Heart right ventricle (tissue), 16 donors: ENCODE measurements at places on chromosomes 3 and 15. TPM values are rescaled to one million over a fixed set of nuclear protein-coding genes. Genes with fewer than 3 reads are reported as not detected.

GRCh38 chr15:31609258-31609681 is 282.6 kb downstream of the KLF13 start:
- no peak overlapping the region for H3K27ac ChIP-seq
- no peak overlapping the region for H3K4me3 ChIP-seq
- H3K27me3 ChIP-seq: no peaks in the 10 kb centered on the region
- no peak for DNase-seq
- H3K4me1 ChIP-seq: no peaks in the 10 kb centered on the region
- no peaks in the 10 kb centered on the region for H3K36me3 ChIP-seq

CFAP161 gene
- 0.28 TPM for total RNA-seq

- no peak overlapping the region for H3K27ac ChIP-seq
- H3K4me1 ChIP-seq: peaks cover 11% of the 10 kb centered on the region
- no peaks in the 10 kb centered on the region for H3K27me3 ChIP-seq
Measured at GRCh38 chr3:151896246-151897012, 23.0 kb downstream of the SUCNR1 start.

GRCh38 chr3:170529346-170529745 is 56.5 kb downstream of the SLC7A14 start:
- no peaks in the 10 kb centered on the region for H3K36me3 ChIP-seq
- H3K4me1 ChIP-seq: no peaks in the 10 kb centered on the region
- H3K27ac ChIP-seq: no peak overlapping the region
- no peak overlapping the region for H3K4me3 ChIP-seq

DNA sequence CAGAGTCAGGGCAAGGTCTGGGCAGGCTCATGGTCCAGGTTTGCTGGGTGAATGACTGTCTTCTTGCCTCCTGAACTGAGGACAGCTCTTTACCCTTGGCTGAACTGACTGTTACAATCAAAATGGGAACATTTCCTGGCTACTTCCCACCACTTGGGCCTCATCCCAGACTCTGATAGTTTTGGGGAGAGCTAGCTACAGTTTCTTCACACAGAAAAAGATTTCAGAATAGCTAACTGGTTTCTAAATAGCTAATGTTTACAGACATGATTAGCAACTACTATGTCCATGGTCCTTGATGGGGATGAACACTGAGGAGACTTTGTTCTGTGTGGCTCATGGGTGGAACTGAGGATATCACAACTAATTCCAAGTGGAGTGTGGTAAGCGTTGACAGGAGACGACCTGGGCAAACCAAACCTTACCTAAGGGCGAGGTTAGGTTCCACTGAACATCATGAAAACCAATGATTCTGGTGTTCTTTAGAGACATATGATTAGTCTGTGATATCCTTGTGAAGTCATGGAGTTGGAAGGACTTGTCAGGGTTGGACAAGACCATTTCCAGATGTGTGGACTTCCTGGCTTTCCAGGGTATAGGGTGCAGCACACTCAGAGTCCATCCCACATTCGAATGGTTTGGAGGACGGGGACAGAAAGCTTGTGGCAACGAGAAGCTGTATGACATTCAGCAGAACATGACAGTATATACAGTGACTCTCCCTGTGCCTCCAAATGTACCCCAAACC is 7.3 kb downstream of the ALPK3 start:
- peak overlapping the region; percentile 97 for H3K27ac ChIP-seq
- H3K4me1 ChIP-seq: peaks cover 24% of the 10 kb centered on the region
- H3K36me3 ChIP-seq: peaks cover 19% of the 10 kb centered on the region
- no peak for DNase-seq
- no peaks in the 10 kb centered on the region for H3K27me3 ChIP-seq

DNA sequence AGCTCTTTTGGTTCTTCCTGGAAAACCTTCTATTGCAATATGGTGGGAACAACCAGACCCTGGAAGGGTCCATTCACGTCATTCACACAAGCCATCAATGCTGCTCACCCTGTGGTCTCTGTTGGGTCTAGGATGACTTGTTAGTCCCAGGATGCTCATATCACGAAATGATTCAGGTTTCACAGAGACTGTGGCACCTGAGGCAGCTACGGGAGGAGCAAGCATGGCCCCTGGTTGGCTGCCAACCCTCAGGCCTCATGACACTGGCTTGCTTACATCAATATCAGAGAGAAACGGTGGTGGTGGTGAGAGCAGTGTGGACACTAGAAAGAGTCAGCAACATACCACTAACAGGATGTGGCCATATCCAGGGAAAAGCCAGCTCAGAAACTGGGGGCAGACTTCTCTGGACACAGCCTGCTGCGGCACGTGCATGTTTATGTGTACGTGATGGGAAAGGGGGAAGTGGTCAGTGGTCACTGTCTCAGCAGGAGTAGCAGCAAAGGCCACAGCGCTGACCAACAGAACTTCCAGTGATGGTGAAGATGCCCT is 208.9 kb upstream of the ST8SIA2 start:
- no peak overlapping the region for H3K4me3 ChIP-seq
- no peaks in the 10 kb centered on the region for H3K4me1 ChIP-seq
- no peaks in the 10 kb centered on the region for H3K36me3 ChIP-seq
- no peak overlapping the region for H3K27ac ChIP-seq
- DNase-seq: no peak
- no peaks in the 10 kb centered on the region for H3K27me3 ChIP-seq

GRCh38 chr15:43267439-43267838 is 711 bp upstream of the TGM5 start:
- no peaks in the 10 kb centered on the region for H3K36me3 ChIP-seq
- DNase-seq: no peak
- H3K27ac ChIP-seq: no peak overlapping the region
- no peaks in the 10 kb centered on the region for H3K4me1 ChIP-seq

GRCh38 chr3:39135170-39135805 is 18.1 kb downstream of the CSRNP1 start:
- H3K36me3 ChIP-seq: peaks cover 22% of the 10 kb centered on the region
- H3K27ac ChIP-seq: no peak overlapping the region
- DNase-seq: peak; percentile 50
- H3K27me3 ChIP-seq: no peaks in the 10 kb centered on the region
- H3K4me3 ChIP-seq: no peak overlapping the region

GPR156 gene
- total RNA-seq: 0.23 TPM

DZIP1L gene
- 4.7 TPM for total RNA-seq

THRB gene
- total RNA-seq: 14.4 TPM

- H3K4me1 ChIP-seq: no peaks in the 10 kb centered on the region
- no peaks in the 10 kb centered on the region for H3K36me3 ChIP-seq
- no peak overlapping the region for H3K27ac ChIP-seq
Measured at GRCh38 chr3:20773320-20773984, 587.4 kb upstream of the SGO1 start.

GRCh38 chr3:185753354-185753753 is 71.5 kb downstream of the IGF2BP2 start:
- H3K27ac ChIP-seq: no peak overlapping the region
- H3K4me1 ChIP-seq: no peaks in the 10 kb centered on the region
- no peak for DNase-seq
- no peaks in the 10 kb centered on the region for H3K27me3 ChIP-seq
- H3K36me3 ChIP-seq: no peaks in the 10 kb centered on the region
- no peak overlapping the region for H3K4me3 ChIP-seq

GRCh38 chr3:140081887-140082286 is 146.9 kb downstream of the CLSTN2 start:
- H3K27me3 ChIP-seq: no peaks in the 10 kb centered on the region
- no peaks in the 10 kb centered on the region for H3K4me1 ChIP-seq
- no peak overlapping the region for H3K4me3 ChIP-seq
- no peak for DNase-seq

DNA sequence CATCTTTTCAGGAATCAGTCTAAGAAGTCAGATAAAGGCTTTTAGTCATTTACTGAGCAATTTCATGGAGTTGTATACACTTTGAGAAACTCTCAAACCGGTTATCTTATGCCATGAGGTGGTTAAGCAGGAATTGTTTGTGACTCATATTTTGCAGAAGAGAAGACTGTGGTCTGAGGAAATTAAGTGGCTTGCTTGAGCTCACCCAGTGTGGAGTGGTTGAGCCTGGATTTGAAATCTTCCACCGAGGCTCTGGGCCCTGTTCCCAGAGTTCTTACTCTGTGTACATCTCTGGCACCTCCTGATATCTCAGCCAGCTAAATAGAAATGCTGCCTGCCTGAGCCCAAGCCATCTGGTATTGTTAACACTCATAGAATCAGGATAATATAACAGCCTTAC is 37.8 kb upstream of the BCL6 start:
- H3K4me3 ChIP-seq: no peak overlapping the region
- H3K36me3 ChIP-seq: no peaks in the 10 kb centered on the region
- peak; percentile 28 for DNase-seq
- peak overlapping the region; percentile 4 for H3K27ac ChIP-seq

DNA sequence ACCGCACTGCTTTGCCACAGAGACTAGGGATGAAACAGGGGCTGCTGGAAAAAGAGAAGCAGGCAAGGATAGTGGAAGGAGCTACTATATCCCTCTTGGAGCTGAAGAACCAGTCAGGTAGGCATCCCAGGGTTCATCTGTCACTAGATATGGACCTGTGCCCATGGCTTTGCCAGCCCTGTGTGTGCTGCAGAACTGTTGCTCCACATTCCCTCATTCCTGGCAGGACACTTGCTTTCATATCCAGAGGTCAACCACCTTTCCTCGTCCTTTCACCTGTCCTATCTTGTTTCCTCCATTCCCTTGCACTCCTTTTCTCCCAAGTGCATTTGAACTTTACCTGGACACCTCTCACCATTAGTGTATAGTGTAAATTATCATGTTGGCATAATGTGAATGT is 12.0 kb downstream of the SNRK start:
- no peak for DNase-seq
- H3K36me3 ChIP-seq: peaks cover 5% of the 10 kb centered on the region
- no peak overlapping the region for H3K4me3 ChIP-seq
- H3K27ac ChIP-seq: no peak overlapping the region

LRRC31 gene
- not detected for total RNA-seq

- no peak for DNase-seq
- no peaks in the 10 kb centered on the region for H3K36me3 ChIP-seq
- peaks cover 9% of the 10 kb centered on the region for H3K4me1 ChIP-seq
- H3K27me3 ChIP-seq: no peaks in the 10 kb centered on the region
- no peak overlapping the region for H3K27ac ChIP-seq
Measured at GRCh38 chr3:177624528-177625495, 427.5 kb upstream of the TBL1XR1 start.

TGM4 gene
- not detected for total RNA-seq

DNA sequence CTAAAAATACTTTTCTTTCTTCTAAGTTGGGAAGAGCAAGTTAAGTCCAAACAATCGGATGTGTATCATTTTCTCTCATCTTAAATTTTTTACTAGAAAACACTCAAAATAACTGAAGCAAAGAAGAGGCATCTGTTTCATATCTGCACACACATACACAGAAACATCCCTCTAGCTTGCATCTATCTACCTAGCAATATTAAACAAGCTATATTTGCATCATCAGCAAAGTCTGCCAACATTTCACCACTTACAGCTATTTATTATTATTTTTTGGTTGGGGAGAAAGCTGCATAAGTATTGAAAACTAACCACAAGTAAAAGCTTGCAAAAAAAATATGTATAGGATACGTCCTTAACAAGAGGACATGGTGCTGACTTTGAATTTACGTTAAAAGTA is 1.9 kb downstream of the GOLIM4 start:
- peak overlapping the region; percentile 99 for H3K27ac ChIP-seq
- peaks cover 65% of the 10 kb centered on the region for H3K4me1 ChIP-seq
- no peaks in the 10 kb centered on the region for H3K27me3 ChIP-seq
- no peaks in the 10 kb centered on the region for H3K36me3 ChIP-seq

DNA sequence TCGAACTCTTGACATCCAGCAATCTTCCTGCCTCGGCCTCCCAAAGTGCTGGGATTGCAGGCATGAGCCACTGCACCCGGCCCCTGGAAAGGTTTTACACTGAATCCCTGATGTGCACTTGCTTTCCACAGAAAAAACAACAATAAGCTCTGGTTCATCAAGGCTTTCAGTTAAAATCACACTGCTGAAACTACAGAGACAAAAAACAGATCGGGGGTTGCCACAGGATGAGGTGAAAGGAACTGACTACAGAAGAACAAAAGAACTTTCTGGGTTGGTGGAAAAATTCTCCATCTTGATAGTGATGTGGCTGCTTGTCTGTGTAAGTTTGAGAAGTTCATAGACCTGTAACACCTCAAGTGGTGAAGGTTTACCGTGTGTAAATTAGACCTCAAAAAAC is 2.9 kb downstream of the RAB43 start:
- H3K27ac ChIP-seq: no peak overlapping the region
- no peak overlapping the region for H3K4me3 ChIP-seq
- H3K36me3 ChIP-seq: no peaks in the 10 kb centered on the region
- peaks cover 46% of the 10 kb centered on the region for H3K4me1 ChIP-seq
- DNase-seq: no peak
- no peaks in the 10 kb centered on the region for H3K27me3 ChIP-seq

DNA sequence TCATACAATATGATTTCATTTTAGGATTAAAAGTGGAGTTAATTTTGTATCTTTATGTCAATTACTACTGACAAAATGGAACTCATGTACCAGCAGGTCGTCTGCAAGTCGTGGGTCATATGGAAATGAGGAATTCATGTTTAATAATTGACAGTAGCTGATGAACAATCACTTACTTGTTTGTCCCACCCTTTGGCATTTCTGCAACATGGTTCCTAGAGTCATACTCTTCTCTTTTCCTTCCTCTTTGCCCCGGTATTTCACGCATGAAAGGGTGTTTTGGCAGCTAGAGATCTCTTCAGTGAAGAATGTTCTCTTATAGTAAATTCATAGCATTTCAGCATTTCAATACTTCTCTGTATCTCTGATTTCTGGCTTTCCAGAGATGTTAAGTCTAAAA is 133.3 kb upstream of the SLC24A5 start:
- no peaks in the 10 kb centered on the region for H3K4me1 ChIP-seq
- DNase-seq: no peak
- no peak overlapping the region for H3K27ac ChIP-seq
- H3K4me3 ChIP-seq: no peak overlapping the region

- H3K36me3 ChIP-seq: no peaks in the 10 kb centered on the region
- H3K27ac ChIP-seq: peak overlapping the region; percentile 82
- no peak overlapping the region for H3K4me3 ChIP-seq
- DNase-seq: no peak
- peaks cover 87% of the 10 kb centered on the region for H3K4me1 ChIP-seq
Measured at GRCh38 chr15:60374628-60375081, 23.1 kb downstream of the ANXA2 start.

GOLGA6L4 gene
- 1.1 TPM for total RNA-seq

DNA sequence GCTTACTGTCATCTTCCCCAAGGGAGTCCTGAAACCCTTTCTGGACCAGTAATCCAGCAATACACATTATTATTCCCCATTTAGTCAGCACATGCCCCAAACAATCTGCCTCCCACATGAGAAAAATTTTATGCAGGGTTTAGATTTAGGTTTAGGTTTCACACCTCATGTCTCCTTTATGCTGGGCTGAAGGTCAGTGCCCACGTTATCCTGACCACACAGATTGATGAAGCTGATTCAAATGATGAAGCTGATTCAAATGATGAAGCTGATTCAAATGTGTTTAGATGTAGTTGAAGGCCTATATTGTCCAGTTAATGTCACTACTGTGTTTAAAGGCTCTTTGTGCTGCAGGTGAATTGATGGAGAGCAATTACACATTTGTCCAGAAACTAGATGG is 18.1 kb upstream of the ZBED2 start:
- H3K27ac ChIP-seq: no peak overlapping the region
- H3K27me3 ChIP-seq: no peaks in the 10 kb centered on the region

PLAAT1 gene
- total RNA-seq: 8.8 TPM

RETNLB gene
- not detected for total RNA-seq
